Activated CD4-positive, alpha-beta T cell treated with anti-CD3 and anti-CD28 coated beads, Interleukin-2, amount 10 ng/mL, durations not matched to agents 7 days and 5 days (primary cell): ENCODE measurements at places on chromosomes 12 and 14. TPM values are rescaled to one million over a fixed set of nuclear protein-coding genes. Genes with fewer than 3 reads are reported as not detected.

SMAGP gene
- 1.6 TPM for total RNA-seq

- peaks cover 33% of the 10 kb centered on the region for H3K27me3 ChIP-seq
- DNase-seq, result no peak
- H3K27ac ChIP-seq, result no peak within 1 kb of the TSS
- H3K36me3 ChIP-seq, result no peaks in the 10 kb centered on the region
- H3K4me1 ChIP-seq, result peaks cover 7% of the 10 kb centered on the region
These were observed at the start of gene KIF26A for GRCh38 chr14:104138098-104138717. KIF26A (plus strand) TSS chr14:104138587; CDS start chr14:104138723, 136 bp downstream.

GRCh38 chr12:89529738-89530137, 3.9 kb upstream of the POC1B start:
- H3K27me3 ChIP-seq, result no peaks in the 10 kb centered on the region
- H3K27ac ChIP-seq, result no peak overlapping the region
- peaks cover 28% of the 10 kb centered on the region for H3K4me1 ChIP-seq
- peak; percentile 23 for DNase-seq

GRCh38 chr14:101151226-101151926, 247.9 kb upstream of the RTL1 start:
- H3K36me3 ChIP-seq, result no peaks in the 10 kb centered on the region
- H3K4me1 ChIP-seq, result no peaks in the 10 kb centered on the region
- H3K4me3 ChIP-seq, result no peak overlapping the region
- H3K27me3 ChIP-seq, result peaks cover 15% of the 10 kb centered on the region
- no peak overlapping the region for H3K27ac ChIP-seq

DNA sequence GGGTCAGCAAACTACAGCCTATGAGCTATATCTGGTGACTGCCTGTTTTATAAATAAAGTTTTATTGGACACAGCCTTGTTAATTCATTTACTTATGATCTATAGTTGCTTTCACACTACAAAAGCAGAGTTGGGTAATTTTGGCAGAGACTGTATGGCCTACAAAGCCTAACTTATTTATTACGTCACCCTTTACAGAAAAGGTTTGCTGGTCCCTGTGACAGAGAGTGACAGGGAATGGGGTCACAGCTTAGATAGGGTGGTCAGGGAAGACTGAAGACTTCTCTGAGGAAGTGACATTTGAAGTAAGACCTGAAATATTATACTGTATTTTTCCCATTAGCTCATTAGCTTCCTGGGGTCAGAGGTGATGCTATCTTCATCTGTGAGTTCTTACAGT, 75.7 kb upstream of the NEDD1 start:
- H3K4me3 ChIP-seq, result no peak overlapping the region
- H3K27me3 ChIP-seq, result no peaks in the 10 kb centered on the region
- DNase-seq, result no peak
- H3K27ac ChIP-seq, result no peak overlapping the region
- no peaks in the 10 kb centered on the region for H3K4me1 ChIP-seq
- no peaks in the 10 kb centered on the region for H3K36me3 ChIP-seq

GRCh38 chr12:1287446-1287975, 296.5 kb downstream of the ERC1 start:
- H3K27me3 ChIP-seq, result no peaks in the 10 kb centered on the region
- peaks cover 14% of the 10 kb centered on the region for H3K4me1 ChIP-seq
- peaks cover 8% of the 10 kb centered on the region for H3K36me3 ChIP-seq
- no peak overlapping the region for H3K4me3 ChIP-seq

- no peaks in the 10 kb centered on the region for H3K27me3 ChIP-seq
- peaks cover 25% of the 10 kb centered on the region for H3K4me1 ChIP-seq
- no peak for DNase-seq
- no peak overlapping the region for H3K4me3 ChIP-seq
- H3K27ac ChIP-seq, result no peak overlapping the region
These were observed 32.8 kb upstream of the TUBA1C start for GRCh38 chr12:49231878-49232655.

- peaks cover 3% of the 10 kb centered on the region for H3K36me3 ChIP-seq
- H3K27me3 ChIP-seq, result peaks cover 18% of the 10 kb centered on the region
- H3K4me3 ChIP-seq, result no peak overlapping the region
- no peak overlapping the region for H3K27ac ChIP-seq
These were observed 35.0 kb upstream of the PLEK2 start for GRCh38 chr14:67447033-67447381.

GRCh38 chr12:40012711-40013110, 93.2 kb downstream of the SLC2A13 start:
- H3K36me3 ChIP-seq, result no peaks in the 10 kb centered on the region
- H3K27ac ChIP-seq, result no peak overlapping the region
- no peaks in the 10 kb centered on the region for H3K27me3 ChIP-seq
- H3K4me3 ChIP-seq, result no peak overlapping the region
